ENCODE measurements at places on chromosomes 16 and 17. TPM values are rescaled to one million over a fixed set of nuclear protein-coding genes. Genes with fewer than 3 reads are reported as not detected.
A peak's percentile ranks its signal among the peaks of the same experiment; 100 is the strongest.

DNA sequence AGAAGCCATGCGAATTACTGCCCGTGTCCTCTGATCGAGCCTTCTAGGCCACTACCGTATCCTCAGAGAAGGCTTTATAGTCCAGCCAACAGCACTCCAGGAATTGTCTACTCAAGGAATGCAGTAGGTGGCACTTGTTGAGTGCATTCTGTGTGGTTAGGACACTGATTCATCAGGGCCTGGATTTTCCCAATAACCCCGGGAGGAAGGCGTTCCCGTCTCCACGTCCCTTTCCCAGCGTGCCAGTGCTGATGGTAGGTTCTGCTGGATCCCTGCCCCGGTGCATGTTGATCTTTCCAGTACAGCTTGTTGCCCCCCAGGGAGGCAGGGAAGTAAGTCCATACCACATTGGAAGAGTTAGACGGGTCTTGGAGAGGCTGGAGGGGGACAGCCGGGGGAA is 122.2 kb downstream of the RPTOR start:
- DNase-seq = peak; percentile 9

The NSRP1 gene
- 24.7 TPM for total RNA-seq

- no peak for DNase-seq
Observed at GRCh38 chr16:1335996-1336395, 2.6 kb downstream of the BAIAP3 start.

The RHBDF2 gene
- 11.2 TPM for total RNA-seq

The TMEM106A gene
- total RNA-seq = 11.8 TPM

- no peak for DNase-seq
Observed at GRCh38 chr17:82560252-82560642, 40.7 kb downstream of the FOXK2 start.

The PRSS53 gene
- 1.1 TPM for total RNA-seq

DNA sequence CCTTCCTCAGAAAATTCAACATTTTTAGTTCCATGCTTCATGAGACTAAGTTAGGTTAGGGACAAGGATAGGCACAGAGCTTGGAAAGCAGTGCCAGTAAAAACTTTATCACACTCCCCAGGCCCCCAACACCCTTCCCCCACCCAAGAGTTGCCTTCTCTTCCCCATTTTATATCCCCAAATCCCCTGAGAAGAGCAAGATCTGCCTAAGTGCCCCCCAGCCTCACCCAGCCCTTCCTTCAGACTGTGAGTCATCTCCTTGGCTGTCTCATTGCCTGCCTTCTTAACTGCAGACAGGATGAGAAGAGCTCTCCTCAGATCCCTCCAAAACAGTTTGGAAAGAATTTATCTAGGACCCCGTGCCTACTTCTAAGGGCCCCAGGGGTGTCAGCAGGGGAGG is 55.8 kb downstream of the NEUROD2 start:
- DNase-seq = no peak

The CBFA2T3 gene
- 6.9 TPM for total RNA-seq

The ABI3 gene
- total RNA-seq = 7.2 TPM

DNA sequence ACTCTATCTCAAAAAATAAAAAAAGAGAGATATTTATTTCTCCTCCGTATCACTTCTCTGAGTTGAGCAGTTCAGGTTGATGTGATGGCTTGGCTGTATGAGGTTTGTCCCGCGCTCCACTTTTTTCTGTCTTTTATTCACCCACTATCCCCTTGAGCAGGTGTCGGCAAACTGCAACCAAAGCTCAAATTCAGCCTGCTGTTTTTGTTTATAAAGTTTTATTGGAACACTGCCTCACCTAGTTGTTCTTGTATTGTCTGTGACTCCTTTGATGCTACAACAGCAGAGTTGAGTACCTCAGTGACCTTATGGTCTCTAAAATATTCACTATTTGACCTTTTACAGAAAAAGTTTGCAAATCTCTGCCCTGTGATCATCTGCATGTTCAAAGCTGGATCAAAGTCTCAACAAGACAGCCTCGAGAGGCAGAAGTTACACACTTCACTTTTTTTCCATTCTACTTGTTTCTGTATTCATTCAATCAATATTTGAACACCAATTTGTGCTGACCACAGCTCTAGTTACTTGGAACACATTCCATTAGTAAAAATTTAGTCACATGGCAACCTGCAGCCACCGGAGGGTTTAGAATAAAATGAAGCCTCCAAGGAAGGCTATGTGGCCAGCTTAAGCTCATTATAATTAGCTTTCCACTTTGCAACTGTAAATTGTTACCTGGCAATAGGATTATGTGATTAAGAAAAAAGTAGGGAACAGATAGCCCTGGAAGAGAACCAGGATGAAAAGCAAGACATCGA is 945.8 kb downstream of the KCNJ2 start:
- no peak for DNase-seq

DNA sequence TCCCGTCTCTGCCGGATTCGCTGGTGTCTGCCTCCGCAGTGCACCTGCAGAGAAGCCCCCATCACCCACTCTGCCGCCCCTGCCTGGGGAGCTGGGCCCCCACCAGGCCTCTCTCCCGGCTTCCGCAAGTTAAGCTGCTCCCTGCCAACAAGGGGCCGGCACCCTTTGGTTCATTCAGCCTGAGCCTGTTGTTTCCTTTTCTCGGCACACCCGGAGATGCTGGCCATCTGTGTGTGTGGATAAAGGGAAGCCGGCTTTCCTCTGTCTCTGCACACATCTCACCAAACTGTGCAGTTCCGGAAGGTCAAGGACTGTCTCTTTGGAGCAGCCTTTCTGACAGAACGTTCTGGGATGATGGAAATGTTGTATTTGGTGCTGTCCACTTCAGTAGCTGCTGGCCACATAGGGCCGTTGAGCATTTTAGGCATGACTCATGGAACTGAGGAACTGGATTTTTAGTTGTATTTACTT is 6.8 kb downstream of the MAPK8IP3 start:
- DNase-seq = no peak
